ENCODE measurements at places on chromosomes 16 and 17. TPM values are rescaled to one million over a fixed set of nuclear protein-coding genes. Genes with fewer than 3 reads are reported as not detected.

The SOST gene
- 3.4 TPM for total RNA-seq

The KRTAP9-4 gene
- not detected for total RNA-seq

The CDH3 gene
- total RNA-seq, result not detected

The RUNDC3A gene
- 0.13 TPM for total RNA-seq

The NETO2 gene
- 1.4 TPM for total RNA-seq

The PROCA1 gene
- total RNA-seq, result 1.1 TPM

The RND2 gene
- 0.12 TPM for total RNA-seq

Measured in aortic smooth muscle cell (primary cell).